ENCODE measurements at places on chromosomes 1 and 21.
A peak's percentile ranks its signal among the peaks of the same experiment; 100 is the strongest.

GRCh38 chr1:10793129-10793651 is 3.3 kb downstream of the CASZ1 start:
- DNase-seq = no peak

GRCh38 chr1:204151552-204152309 is at the start of gene ETNK2:
TSS of gene ETNK2 (minus strand) at chr1:204152044. CDS start at chr1:204151852, 192 bp downstream.
- no peak for DNase-seq

- peak; percentile 57 for DNase-seq
Observed at GRCh38 chr1:94828251-94828650, 8.1 kb downstream of the SLC44A3 start.

DNA sequence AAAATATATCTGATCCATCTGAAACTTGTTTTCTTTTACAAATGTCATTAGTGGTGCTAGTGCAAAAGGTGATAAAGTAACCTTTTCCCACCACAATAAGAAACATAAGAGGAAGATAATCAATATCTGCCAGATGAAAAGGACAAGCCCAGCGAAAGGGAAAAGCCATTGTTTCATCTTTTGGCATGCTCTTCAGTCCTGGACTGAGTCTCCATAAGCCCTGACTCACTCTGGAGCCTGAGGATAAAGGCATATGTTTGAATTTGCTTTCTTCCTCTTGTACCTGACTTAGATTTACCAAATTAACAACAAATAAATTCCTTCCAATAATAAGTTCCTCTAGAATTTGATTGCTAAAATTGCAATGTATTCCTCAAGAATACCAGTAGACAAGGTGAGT is 13.6 kb downstream of the DNAJC11 start:
- no peak for DNase-seq

GRCh38 chr21:38467374-38467773 is 30.9 kb downstream of the ERG start:
- DNase-seq = no peak

GRCh38 chr1:27473755-27474154 is 16.2 kb downstream of the WASF2 start:
- no peak for DNase-seq

GRCh38 chr1:232773752-232774151 is 31.5 kb upstream of the MAP10 start:
- no peak for DNase-seq

GRCh38 chr1:22888320-22889075 is 84.2 kb downstream of the LACTBL1 start:
- DNase-seq = no peak

Measured in foreskin keratinocyte (primary cell).